ENCODE measurements at places on chromosomes 12 and 14.

- no peak for DNase-seq
Observed at GRCh38 chr14:105108516-105108864, 43.3 kb upstream of the GPR132 start.

DNA sequence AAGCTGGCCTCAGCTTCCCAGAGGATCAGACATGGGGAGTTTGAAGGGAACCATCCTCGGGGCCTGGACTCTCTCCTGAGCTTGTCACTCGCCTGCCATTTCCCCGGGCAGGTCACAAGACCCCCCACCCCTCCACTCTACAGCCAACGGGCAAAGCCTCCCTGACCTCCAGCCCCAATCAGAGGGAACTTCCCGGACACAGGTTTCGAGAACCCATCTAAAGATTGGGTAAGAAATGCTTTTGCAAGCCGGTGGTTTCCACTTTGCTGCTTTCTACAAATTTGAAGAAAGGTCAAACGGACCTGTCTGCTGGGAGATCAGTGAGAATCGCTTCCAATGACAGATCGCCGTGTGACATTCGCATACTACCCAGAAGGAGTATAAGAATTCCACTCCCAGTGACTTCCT, 89.6 kb downstream of the SCARB1 start:
- DNase-seq = no peak

- DNase-seq = peak; percentile 2
Observed at GRCh38 chr12:19003141-19003540, 126.4 kb upstream of the PLEKHA5 start.

GRCh38 chr12:105897311-105897725, 241.4 kb downstream of the NUAK1 start:
- no peak for DNase-seq

DNA sequence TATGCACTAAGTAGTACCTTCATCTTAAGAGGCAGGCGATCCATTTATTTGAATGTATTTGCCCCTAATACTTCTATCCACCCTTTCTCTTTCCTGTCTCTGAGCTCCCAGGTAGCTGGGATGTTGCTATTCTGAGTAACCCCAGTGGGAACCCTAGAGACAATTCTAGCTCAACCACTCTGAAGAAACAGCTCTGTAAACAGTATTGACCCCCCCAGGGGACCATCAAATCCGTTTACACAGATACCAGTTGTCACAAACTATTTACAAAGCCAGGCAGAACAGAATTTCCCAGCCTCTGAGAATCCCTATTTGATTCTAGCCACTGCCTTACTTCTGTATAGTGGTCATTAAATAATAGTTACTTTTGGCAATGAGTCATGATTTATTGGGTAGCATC, 64.9 kb downstream of the MIPOL1 start:
- no peak for DNase-seq

- DNase-seq = no peak
Observed at GRCh38 chr12:66071549-66071948, 59.0 kb downstream of the LLPH start.

GRCh38 chr12:5456030-5456429, 24.1 kb downstream of the NTF3 start:
- no peak for DNase-seq

GRCh38 chr12:19778172-19778571, 338.9 kb downstream of the AEBP2 start:
- DNase-seq = peak; percentile 39

GRCh38 chr14:106508216-106508615, 981.8 kb downstream of the TMEM121 start:
- no peak for DNase-seq

GRCh38 chr14:104938960-104939359, 14.3 kb downstream of the PLD4 start:
- no peak for DNase-seq

DNA sequence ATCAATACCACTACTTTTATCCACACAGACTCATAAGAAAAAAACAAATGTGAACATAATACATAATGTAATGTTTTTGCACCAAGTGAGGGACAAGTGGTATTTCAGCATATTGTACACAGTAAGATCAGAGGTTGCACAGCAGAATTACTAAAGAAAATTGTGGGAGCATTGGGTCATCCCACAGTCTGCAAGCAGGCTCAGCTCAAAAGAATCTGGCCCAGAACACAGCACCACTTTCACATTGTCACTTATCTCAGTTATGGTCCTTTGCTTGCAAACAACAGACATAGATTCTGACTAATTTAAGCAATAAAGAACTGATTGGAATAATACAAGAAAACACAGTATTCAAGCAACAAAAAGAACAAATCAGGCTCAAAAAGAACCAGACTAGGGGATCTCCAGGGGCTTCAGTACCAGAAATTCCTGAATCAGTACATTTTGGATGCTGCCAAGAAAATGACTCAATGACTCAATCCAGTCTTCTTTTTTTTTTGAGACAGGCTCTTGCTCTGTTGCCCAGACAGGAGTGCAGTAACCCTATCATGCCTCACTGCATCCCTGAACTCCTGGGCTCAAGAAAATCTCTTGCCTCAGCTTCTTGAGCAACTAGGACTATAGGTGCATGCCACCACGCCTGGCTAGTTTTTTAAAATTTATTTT, 42.9 kb upstream of the EEA1 start:
- peak; percentile 88 for DNase-seq

DNA sequence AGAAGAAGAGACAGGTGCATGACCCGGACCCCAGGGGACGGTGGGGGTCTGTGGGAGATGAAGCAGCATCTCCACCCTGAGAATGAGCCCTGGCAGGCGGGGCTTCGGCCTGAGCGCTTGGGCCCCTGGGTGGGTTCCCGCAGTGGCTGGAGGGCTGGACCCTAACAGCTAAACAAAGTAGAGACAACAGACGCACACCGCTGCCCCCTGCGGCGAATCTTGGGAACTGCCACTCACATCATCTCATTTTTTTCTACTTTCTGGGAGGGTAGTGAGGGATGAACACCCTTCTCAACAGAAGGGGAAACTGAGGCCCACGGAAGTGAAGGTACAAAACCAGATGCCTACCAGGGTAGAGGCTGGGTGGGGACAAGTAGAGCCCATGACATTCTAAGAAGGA, 104.7 kb downstream of the RFLNA start:
- no peak for DNase-seq

DNA sequence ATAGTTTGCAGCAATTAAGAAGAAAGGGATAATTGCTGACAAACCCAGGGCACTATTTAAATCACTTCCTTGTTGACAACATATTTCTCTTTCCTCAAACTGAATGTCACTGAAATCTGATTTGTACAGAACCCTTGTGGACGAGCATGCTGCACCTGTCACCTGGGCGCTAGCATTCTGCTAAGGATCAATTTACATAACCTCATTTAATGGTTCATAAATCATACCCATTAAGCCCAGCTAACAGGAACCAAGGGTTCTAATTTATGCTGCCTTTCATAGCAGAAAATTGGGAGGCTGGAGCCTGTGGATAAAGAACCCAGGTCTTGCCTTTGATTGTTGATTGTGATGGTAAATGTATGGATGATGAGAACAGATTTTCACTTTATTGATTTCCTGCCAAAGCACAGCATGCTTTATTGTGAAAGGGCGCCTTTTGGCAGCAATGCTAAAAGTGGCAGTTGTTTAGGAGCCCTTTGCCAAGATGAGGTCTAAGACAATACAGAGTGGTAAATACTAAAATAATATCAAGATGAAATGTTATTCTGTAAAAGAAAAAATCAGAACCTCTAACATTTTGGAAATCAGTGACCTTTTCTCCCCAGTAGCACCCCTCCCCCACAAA, 95.4 kb downstream of the NKX2-1 start:
- no peak for DNase-seq

GRCh38 chr12:14303661-14304155, 61.8 kb upstream of the ATF7IP start:
- no peak for DNase-seq

DNA sequence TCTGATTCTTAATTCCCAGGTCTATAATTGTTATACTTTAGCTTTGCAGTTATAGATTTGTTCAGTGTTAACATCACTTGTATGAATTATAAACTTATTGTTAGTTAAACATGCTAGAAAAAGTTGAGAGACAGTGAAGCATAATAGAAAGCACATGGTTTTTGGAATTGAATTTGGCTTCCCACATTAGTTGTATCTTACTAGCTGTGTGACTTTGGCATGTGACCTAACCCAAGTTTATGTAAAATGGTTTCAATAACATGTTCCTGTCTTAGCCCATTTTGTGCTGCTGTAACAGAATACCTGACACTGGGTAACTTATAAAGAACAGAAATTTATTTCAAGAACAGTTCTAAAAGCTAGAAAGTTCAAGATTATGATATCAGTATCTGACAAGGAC, 146.3 kb downstream of the PDE3A start:
- DNase-seq = no peak

GRCh38 chr14:88075269-88075981, 70.5 kb downstream of the GPR65 start:
- no peak for DNase-seq

- DNase-seq = no peak
Observed at GRCh38 chr12:113195598-113195997, 10.1 kb downstream of the RITA1 start.

GRCh38 chr12:111072299-111072698, 151.9 kb upstream of the MYL2 start:
- no peak for DNase-seq

GRCh38 chr12:52436828-52437474, 2.8 kb upstream of the KRT75 start:
- no peak for DNase-seq

- DNase-seq = no peak
Observed at GRCh38 chr12:76238688-76239087, 109.5 kb downstream of the BBS10 start.

DNA sequence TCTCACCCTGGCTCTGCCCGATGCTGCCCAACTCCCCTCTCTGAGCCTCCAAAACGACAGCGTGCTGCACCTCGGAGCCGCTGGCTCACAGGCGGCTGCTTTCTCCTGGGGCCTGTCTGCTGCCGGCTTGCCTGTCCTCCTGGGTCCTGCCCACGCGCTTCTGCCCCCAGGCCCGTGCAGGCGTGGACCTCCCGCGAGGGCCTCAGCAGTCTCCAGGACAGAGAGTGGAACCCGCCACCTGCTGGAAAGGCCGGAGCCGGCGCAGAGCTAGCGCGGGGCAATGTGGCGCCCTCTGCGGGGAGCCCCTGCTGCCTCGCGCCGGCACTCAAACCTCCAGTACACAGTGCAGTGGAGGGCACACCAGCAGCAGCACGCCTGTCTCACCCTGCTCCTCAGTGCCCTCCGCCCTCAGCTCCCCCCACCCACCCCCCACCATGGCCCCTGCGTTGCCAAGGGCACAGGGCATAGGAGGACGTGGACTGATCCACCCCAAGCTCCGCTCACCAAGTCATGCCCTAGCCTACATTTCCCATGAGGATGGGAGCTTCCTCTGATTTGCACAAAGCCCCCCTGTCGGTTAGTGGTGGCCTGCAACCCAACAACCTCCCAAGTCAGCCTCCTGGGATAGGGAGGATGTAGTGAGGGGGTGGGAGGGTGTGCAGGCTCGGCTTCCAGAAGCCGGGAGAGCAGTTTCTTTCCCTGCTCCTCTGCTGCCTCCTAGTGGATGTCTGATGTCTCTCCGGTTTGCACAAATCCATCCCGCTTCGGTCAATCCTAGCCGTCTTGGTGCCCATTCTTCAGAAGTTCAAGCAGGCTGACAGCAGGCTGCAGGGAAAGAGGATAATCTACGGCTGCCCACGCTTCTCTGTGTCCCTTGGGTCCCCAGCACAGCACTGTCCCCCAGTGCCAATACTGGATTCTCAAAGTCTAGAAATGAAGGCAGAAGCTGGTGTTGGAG, 25.2 kb downstream of the KRT8 start:
- DNase-seq = peak; percentile 82

GRCh38 chr12:92042791-92043531, 102.7 kb downstream of the BTG1 start:
- DNase-seq = no peak

GRCh38 chr14:71538938-71539649, 393.1 kb upstream of the RGS6 start:
- DNase-seq = peak; percentile 67

DNA sequence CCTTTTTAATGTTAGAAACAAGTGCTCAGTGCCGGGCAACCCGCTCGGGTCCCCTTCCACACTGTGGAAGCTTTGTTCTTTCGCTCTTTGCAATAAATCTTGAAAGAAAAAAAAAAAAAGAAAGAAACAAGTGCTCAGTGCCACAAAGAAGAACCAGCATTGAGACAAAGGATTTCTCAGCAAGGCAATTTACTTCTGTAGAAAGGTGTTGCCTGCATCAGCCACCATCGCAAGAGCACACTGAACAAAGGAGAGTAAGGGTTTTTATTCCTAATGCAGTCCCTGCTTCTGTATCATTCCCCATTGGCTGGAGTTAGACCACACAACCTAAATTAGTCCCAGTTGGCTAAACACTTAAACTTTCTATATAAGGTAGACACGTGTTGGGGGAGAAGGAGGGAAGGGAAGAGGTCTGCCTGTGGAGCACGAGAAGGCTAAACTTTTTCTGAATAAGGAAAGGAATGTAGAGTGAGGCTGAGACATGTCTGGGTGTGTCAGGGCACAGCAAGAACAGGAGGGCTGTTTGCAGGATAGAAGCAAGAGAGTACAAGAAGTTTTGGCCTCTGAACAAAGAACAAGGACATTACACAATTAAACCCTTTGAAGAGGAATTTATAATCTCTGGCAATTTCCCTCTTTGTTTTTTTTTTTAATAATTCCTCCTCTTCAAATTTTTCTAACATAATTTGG, 21.4 kb downstream of the KLRF2 start:
- DNase-seq = no peak

- DNase-seq = peak; percentile 1
Observed at GRCh38 chr14:43687921-43688320, 819.2 kb downstream of the FSCB start.

GRCh38 chr14:42860371-42860770, 1253.7 kb downstream of the LRFN5 start:
- no peak for DNase-seq

GRCh38 chr14:76480426-76480825, 104.5 kb downstream of the ESRRB start:
- DNase-seq = no peak

- DNase-seq = peak; percentile 24
Observed at GRCh38 chr14:69483765-69484443, 624 bp upstream of the PLEKHD1 start.

DNA sequence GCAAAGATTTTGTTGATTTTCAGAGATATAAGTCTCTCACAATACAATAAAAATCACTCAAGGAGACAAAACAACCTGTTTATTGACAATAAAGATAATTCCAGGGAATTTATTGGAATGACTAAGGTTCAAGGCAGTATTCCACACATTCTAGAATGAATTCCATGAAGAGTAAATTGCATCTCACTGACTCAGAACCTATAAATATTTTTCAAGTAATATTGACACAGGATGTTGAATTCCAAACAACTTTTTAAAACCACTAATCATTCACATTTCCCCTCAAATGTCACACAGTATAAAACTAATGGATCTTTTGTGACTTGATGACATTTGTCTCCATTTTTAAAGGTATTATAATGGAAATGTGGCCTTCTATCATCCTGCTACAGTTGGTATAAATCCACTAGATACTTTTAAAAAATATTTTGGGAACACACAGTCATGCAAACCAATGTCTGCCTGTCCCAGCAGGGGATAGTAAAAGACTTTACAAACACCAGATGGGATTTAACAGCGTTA, 42.1 kb upstream of the LGR5 start:
- DNase-seq = peak; percentile 83

GRCh38 chr12:49672301-49673217, 34.6 kb downstream of the FMNL3 start:
- no peak for DNase-seq

GRCh38 chr14:90900476-90901083, 84.3 kb upstream of the TTC7B start:
- DNase-seq = peak; percentile 10
